Sigmoid colon (tissue), 7 donors: ENCODE measurements at places on chromosomes 1 and 21. TPM values are rescaled to one million over a fixed set of nuclear protein-coding genes. Genes with fewer than 3 reads are reported as not detected.

The TRIM33 gene
- total RNA-seq, result 41.5 TPM

The KCNJ9 gene
- total RNA-seq, result 0.36 TPM

DNA sequence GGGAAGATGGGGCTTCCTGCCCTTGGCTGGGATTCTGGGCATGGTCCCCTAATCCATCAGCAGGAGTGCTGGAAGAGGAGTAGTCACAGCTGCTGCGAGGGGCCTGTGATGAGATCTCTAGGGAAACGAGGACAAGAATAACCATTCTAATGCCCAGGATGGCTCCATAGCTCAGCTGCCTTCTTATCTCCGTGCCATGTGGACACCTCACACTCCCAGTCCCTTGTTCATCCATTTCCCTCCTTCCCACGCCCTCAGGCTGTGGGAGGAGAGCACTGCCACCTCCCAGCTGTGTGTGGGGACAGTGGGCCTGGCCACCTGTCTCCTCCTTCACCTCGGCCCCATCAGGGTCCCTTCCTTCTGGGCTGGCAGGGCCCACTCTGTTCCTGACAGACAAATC lies 16.1 kb upstream of the ETV3 start:
- H3K4me3 ChIP-seq, result no peak overlapping the region
- no peak overlapping the region for H3K27ac ChIP-seq
- no peaks in the 10 kb centered on the region for H3K36me3 ChIP-seq

GRCh38 chr1:65398083-65398482 lies 22.4 kb upstream of the LEPR start:
- no peak overlapping the region for H3K27ac ChIP-seq
- H3K4me1 ChIP-seq, result no peaks in the 10 kb centered on the region
- DNase-seq, result no peak
- no peaks in the 10 kb centered on the region for H3K27me3 ChIP-seq

- H3K27ac ChIP-seq, result peak overlapping the region; percentile 43
- no peaks in the 10 kb centered on the region for H3K36me3 ChIP-seq
- no peaks in the 10 kb centered on the region for H3K4me1 ChIP-seq
- no peaks in the 10 kb centered on the region for H3K27me3 ChIP-seq
Observed at GRCh38 chr1:24805534-24806301, 60.5 kb downstream of the CLIC4 start.
